ENCODE measurements at places on chromosomes 16 and 17.

DNA sequence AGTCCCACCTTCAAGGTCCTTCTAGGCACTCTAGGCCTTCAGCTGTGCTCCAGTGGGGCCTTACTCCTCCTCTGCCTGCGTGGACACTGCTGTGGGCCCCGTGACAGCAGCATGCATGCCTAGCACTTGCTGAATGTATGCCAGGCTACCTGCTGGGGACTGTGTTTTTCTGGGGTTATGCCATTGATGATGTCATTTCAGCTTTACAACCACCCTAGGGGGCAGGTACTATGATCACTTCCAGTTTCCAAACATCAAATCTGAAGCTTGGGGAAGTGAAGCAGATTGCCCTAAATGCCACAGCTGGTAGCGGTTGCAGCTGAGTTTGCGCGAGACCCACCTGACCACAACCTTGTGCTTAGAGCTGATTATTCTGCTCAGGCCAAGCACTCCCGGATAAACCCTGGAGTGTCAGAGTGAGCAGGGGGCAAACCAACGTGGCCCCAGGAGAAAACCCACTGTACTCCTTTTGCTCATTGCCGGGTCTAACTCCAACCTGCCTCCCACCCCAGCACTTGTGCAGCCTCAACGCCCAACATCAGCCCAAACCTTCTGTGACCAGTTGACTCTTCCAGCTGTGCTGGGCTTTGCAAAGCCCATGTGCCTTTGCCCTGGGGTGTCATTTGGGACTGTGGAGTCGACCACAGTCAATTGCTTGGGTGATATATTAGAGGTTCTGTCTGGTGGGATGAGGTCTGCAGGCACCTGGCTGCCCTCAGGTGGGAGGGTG, 168.4 kb downstream of the ENGASE start:
- no peak for DNase-seq

GRCh38 chr16:54633943-54634362, 296.7 kb upstream of the IRX5 start:
- no peak for DNase-seq

GRCh38 chr16:31328322-31329052, 26.5 kb upstream of the ITGAX start:
- DNase-seq: no peak

DNA sequence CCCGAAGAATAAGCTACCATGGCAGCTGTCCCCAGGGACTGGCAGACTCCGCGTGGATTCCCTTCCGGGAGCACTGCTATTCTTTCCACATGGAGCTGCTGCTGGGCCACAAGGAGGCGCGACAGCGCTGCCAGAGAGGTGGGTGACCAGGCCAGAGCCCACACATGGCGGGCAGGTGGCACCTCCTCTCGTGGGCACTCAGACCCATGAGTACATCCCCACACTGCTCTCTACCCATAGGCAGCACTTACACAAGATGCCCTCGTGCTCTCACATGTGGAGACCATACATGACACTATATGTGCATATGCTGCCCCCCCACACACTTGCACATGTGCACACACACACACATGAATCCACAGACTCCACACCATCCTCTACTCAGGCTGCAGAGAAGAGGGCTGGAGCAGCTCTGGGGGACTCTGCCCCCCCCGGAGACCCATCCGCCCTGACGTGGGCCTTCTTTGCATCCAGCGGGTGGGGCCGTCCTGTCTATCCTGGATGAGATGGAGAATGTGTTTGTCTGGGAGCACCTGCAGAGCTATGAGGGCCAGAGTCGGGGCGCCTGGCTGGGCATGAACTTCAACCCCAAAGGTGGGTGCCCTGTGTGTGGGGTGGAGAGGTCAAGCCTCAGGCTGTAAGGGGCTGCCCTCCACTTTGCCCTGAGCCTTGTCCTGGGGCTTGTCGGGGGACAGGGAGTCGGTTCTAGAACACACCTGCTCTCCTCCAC, 62.9 kb downstream of the MRC2 start:
- no peak for DNase-seq

GRCh38 chr16:88793251-88793954, 8.4 kb upstream of the PIEZO1 start:
- DNase-seq: no peak
